Upper lobe of left lung (tissue), 6 donors: ENCODE measurements at places on chromosomes 7 and 10. TPM values are rescaled to one million over a fixed set of nuclear protein-coding genes. Genes with fewer than 3 reads are reported as not detected.

The SLC26A5 gene
- 1.7 TPM for total RNA-seq

GRCh38 chr10:11336722-11337162 is 274.7 kb downstream of the USP6NL start:
- no peak overlapping the region for H3K27ac ChIP-seq
- H3K36me3 ChIP-seq: peaks cover 8% of the 10 kb centered on the region

DNA sequence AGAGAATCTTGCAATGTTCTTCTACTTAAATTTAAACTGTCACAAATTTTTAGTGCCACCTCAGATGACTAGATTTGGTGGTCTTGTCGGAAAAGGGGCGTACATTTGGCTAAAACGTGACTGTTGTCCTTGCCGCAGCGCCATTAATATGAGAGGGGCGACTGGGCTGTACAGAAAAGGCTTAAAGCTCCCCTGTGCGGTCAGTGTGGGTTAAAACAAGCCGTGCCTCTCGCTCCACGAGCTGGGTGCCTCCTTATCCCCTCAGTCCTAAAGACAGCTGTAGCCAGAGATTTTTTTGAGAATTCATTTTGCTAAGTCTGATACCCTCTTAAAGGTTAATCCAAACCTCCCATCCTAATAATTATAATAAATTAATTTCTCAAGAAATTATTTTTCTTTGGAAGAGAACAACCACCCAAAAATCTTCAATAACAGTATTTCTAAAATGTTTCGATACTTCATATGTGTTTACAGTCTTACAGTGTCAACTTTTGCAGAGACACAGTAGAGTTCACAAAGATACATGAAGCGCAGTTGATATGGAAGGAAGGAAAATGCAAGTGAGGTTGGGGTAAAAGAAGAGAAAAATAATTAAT is 68.6 kb downstream of the C7orf25 start:
- no peak overlapping the region for H3K4me3 ChIP-seq
- H3K4me1 ChIP-seq: no peaks in the 10 kb centered on the region
- H3K36me3 ChIP-seq: no peaks in the 10 kb centered on the region
- no peaks in the 10 kb centered on the region for H3K27me3 ChIP-seq
- DNase-seq: no peak
- H3K27ac ChIP-seq: no peak overlapping the region

The OPN1SW gene
- total RNA-seq: not detected

- H3K27ac ChIP-seq: no peak overlapping the region
- H3K36me3 ChIP-seq: no peaks in the 10 kb centered on the region
- H3K27me3 ChIP-seq: no peaks in the 10 kb centered on the region
- no peaks in the 10 kb centered on the region for H3K4me1 ChIP-seq
- no peak for DNase-seq
Observed at GRCh38 chr7:81534996-81535395, 234.9 kb downstream of the HGF start.

DNA sequence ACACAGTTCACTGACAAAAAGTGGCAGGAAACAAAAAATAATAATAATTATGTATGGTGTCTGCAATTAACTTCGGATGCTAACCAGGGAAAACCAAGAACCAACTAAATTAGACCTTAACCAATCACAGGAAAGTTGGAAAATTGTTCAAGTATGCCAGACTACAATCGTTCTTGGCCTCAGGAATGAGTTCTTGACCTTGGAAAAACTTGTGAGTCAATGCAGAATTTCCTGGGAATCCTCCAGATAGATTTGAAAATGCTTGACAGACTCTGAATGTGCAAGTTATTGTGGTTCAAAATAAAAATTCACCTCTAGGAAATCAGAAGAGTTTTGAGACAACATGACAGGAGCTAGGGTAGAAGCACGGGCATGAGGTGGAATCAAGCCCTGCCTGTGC is 171.5 kb downstream of the C7orf25 start:
- H3K36me3 ChIP-seq: no peaks in the 10 kb centered on the region
- no peaks in the 10 kb centered on the region for H3K4me1 ChIP-seq
- no peak overlapping the region for H3K27ac ChIP-seq
- H3K27me3 ChIP-seq: no peaks in the 10 kb centered on the region
- H3K4me3 ChIP-seq: no peak overlapping the region
- no peak for DNase-seq

DNA sequence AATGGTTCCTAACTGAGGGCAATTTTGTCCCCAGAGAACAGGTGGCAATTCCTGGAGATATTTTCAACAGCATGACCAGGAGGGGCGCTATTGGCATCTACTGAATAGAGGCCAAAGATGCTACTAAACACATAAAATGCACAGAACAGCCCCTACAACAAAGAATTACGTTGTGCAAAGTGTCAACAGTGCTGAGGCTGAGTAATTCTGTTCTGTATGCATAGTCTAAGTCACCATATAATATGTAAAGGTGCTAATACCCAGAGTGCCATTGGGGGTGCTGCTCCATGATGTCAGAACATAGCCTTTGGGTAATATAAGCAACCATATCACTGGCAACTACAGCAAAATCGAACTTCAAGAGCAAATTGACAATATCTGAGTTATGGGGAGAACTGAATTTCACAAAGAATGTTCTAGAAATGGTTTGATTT is 213.3 kb upstream of the PHYHIPL start:
- no peak overlapping the region for H3K4me3 ChIP-seq
- no peaks in the 10 kb centered on the region for H3K27me3 ChIP-seq
- DNase-seq: no peak
- no peak overlapping the region for H3K27ac ChIP-seq
- no peaks in the 10 kb centered on the region for H3K4me1 ChIP-seq
- no peaks in the 10 kb centered on the region for H3K36me3 ChIP-seq

GRCh38 chr10:49748006-49748405 is 14.1 kb downstream of the OGDHL start:
- H3K27ac ChIP-seq: no peak overlapping the region
- no peak for DNase-seq
- no peaks in the 10 kb centered on the region for H3K4me1 ChIP-seq
- no peaks in the 10 kb centered on the region for H3K27me3 ChIP-seq

DNA sequence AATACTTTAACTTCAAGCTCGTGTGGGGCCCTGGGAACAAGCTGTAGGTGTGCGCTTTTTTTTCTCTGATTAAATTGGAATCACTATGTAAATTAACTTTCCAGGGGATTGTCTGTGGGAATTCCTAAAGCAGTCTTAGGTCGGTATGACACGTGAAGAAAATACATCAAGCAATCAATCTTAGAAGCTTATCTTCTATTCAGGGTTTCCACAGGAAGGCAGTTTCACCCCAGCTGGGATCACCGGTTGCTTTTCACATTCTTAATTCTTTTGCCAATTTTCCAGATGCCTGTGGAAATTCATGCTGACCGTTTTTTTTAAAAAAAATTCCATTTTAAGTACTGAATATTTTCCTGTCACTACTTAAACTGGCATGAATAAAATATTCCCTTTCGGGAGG is 41.9 kb downstream of the CAMK1D start:
- no peak overlapping the region for H3K4me3 ChIP-seq
- peaks cover 4% of the 10 kb centered on the region for H3K4me1 ChIP-seq
- H3K27ac ChIP-seq: no peak overlapping the region
- H3K27me3 ChIP-seq: no peaks in the 10 kb centered on the region
- no peak for DNase-seq
- no peaks in the 10 kb centered on the region for H3K36me3 ChIP-seq

- H3K27ac ChIP-seq: no peak overlapping the region
- no peak overlapping the region for H3K4me3 ChIP-seq
- DNase-seq: no peak
- no peaks in the 10 kb centered on the region for H3K36me3 ChIP-seq
- no peaks in the 10 kb centered on the region for H3K27me3 ChIP-seq
- no peaks in the 10 kb centered on the region for H3K4me1 ChIP-seq
Observed at GRCh38 chr10:26574783-26575182, 122.7 kb upstream of the PDSS1 start.

DNA sequence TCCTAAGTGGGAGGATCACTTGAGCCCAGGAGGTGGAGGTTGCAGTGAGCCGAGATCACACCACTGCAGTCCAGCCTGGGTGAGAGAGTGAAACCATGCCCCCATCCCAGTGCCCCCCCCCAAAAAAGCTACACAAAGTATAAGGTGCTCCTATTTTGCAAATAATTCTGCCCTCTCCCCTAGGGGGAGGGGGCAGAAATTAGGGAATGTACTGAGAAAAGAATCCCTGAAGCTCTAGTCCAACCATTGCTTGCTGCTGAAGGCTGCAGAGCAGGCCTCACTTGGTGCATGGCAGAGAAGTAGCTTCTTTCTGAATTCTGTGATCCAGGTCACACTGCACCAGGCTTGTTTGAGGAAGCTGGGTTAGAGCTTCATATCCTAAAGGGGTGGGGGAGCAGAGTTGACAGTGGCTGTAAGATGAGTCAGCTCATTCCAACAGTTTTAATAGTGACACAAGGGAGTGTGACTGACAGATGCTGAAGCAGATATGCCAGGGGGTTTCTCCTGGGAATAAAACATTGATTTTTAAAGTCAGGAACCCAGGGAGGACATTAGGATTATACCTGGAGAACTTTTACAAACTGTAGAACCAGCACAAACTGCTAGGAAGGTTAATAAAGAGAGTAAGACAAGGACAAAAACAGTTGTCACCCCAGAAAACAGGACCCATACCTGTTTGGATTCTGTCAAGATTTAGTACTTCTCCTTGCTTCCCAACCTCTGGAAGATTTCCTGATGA is 32.8 kb upstream of the STRIP2 start:
- no peak overlapping the region for H3K27ac ChIP-seq
- no peak for DNase-seq
- peaks cover 11% of the 10 kb centered on the region for H3K36me3 ChIP-seq
- H3K4me3 ChIP-seq: no peak overlapping the region

The SPDYE2 gene
- total RNA-seq: not detected

The SORBS1 gene
- 84.2 TPM for total RNA-seq

The MAGI2 gene
- total RNA-seq: 12.7 TPM

DNA sequence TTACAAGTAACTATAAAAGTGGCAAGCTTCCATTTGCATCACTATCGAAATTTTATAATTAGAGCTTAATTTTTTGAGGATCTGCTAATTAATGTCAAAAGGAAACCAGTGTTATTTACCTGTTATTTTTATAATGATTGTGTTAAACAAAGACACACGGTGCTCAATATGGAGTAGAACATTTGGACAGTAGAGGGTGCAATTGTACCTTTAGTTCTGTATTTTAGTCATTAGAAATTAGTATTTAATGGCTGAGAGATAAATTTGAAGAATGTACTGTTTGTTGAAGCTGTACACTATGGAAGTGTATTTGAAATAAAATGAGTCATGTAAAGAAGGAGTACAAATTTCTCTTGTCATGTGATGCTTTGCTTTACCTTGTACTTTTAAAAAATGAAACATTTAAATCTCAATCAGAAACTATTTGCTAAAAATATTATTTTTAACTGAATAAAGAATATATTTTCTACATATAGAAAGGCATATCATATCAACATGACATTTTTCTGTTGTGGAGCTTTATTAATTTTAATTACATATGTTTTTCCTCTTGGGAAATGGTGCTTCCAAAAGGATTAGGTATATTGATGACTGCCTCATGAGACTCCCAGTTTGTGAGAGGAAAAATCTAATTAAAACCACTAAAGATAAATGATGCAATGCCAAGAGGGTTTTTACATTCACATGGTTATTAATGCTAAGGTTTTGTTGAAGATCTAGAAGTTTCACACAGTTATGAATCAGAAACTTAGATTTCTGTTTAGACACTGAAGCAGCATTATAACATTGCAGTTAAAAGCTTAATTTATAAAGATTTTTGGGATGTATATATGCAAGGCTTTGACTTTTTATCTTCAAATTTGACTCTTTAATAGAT is 10.4 kb upstream of the PRKG1 start:
- no peak overlapping the region for H3K27ac ChIP-seq
- H3K4me3 ChIP-seq: no peak overlapping the region
- no peak for DNase-seq
- no peaks in the 10 kb centered on the region for H3K4me1 ChIP-seq
- H3K27me3 ChIP-seq: no peaks in the 10 kb centered on the region
- H3K36me3 ChIP-seq: no peaks in the 10 kb centered on the region

The RAPGEF5 gene
- total RNA-seq: 206 TPM

GRCh38 chr10:69684020-69684980 is 54.3 kb downstream of the FAM241B start:
- H3K36me3 ChIP-seq: no peaks in the 10 kb centered on the region
- peaks cover 14% of the 10 kb centered on the region for H3K4me1 ChIP-seq
- H3K4me3 ChIP-seq: no peak overlapping the region
- DNase-seq: peak; percentile 77
- H3K27me3 ChIP-seq: no peaks in the 10 kb centered on the region

The CYTH3 gene
- total RNA-seq: 76.5 TPM

DNA sequence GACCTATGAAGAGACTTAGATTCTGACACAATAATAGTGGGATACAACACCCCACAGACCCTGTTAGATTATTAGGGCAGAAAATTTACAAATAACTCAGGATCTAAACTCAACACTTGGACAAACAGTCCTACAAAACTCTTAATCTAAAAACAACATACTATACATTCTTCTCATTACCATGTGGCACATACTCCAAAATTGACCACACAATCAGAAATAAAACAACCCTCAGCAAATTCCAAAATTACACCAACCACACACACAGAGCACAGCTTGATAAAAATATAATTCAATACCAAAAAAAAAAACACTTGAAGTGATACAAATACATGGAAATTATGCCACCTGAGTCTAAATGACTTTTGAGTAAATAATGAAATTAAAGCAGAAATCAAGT is 7.8 kb downstream of the ZNF680 start:
- no peak overlapping the region for H3K4me3 ChIP-seq
- no peak for DNase-seq
- H3K36me3 ChIP-seq: no peaks in the 10 kb centered on the region

- H3K4me3 ChIP-seq: no peak overlapping the region
- H3K27me3 ChIP-seq: no peaks in the 10 kb centered on the region
- no peaks in the 10 kb centered on the region for H3K4me1 ChIP-seq
- H3K36me3 ChIP-seq: no peaks in the 10 kb centered on the region
Observed at GRCh38 chr10:11442001-11442773, 169.3 kb downstream of the USP6NL start.

The GNAT3 gene
- total RNA-seq: not detected

The KLF14 gene
- total RNA-seq: 0.15 TPM

The NUTM2E gene
- not detected for total RNA-seq

DNA sequence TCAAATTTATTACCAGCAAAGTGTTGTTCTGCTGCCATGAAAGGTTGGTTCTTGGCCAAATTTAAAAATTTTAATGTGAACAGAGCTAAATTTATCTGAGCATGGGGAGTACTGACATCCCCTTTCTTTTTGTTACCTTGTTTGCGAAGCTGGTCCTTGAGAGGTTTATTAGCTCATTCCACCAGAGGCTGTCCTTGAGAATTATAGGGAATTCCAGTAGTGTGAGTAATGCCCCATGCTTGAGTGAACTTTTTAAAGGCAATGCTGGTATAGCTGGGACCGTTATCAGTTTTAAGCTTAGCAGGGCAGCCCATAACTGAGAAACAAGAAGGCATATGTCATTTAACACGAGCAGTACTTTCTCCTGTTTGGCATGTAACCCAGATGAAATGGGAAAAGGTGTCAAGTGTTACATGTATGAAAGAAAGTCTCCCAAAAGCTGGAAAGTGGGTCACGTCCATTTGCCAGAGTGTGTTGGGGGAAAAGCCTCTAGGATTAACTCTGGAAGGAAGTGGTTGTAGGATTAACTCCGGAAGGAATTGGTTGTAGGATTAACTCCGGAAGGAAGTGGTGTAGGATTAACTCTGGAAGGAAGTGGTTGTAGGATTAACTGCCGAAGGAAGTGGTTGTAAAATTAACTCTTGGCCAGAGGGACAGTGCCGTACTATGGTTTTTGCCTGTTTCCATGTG is 37.3 kb upstream of the AKR1C2 start:
- H3K27ac ChIP-seq: no peak overlapping the region
- peaks cover 12% of the 10 kb centered on the region for H3K4me1 ChIP-seq
- H3K36me3 ChIP-seq: no peaks in the 10 kb centered on the region
- H3K4me3 ChIP-seq: no peak overlapping the region
- no peaks in the 10 kb centered on the region for H3K27me3 ChIP-seq
